ENCODE measurements at places on chromosomes 12 and 14.
A peak's percentile ranks its signal among the peaks of the same experiment; 100 is the strongest.

GRCh38 chr14:104403421-104404220, 175.9 kb upstream of the C14orf180 start:
- no peak for DNase-seq

DNA sequence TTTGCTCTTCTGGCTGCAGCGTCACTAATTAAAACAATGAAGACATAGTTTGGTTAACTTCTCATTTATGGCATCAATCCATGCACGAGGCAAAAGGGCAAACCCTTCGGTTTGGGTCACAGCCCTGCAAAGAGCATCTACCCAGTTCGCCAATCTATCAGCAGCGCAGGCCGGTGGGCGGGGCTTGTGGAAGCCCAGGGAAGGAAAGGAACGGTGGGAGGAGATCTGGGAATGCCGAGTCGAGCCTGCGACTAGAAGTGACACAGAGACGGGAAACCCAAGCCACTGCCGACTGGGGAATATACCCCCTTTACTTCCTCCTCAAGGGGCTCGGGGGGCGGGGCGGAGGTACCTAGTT, 466 bp downstream of the KICS2 start:
- peak; percentile 25 for DNase-seq

GRCh38 chr12:54021432-54022013, 6.7 kb upstream of the HOXC6 start:
- no peak for DNase-seq

DNA sequence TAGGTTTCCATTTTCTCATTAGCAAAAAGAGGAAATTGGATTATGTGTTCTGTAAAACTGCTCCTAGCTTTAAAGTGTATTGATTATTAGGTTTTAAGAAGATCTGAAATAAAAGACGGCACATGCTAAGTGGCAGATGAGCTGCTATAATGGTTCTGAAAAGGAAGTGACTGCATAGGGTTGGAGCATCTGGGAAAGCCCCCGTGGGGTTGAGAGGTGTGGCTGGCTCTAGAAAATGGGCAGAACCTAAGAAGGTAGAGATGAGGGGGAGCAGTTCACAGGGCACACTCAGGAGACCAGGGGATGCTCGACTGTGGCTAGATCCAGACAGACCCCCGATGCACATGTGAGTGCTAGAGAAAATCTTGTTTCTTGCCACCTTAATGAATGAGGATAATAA, 1.9 kb downstream of the IFNG-AS1 start:
- no peak for DNase-seq

GRCh38 chr14:97107080-97107479, 309.9 kb downstream of the VRK1 start:
- DNase-seq: no peak

DNA sequence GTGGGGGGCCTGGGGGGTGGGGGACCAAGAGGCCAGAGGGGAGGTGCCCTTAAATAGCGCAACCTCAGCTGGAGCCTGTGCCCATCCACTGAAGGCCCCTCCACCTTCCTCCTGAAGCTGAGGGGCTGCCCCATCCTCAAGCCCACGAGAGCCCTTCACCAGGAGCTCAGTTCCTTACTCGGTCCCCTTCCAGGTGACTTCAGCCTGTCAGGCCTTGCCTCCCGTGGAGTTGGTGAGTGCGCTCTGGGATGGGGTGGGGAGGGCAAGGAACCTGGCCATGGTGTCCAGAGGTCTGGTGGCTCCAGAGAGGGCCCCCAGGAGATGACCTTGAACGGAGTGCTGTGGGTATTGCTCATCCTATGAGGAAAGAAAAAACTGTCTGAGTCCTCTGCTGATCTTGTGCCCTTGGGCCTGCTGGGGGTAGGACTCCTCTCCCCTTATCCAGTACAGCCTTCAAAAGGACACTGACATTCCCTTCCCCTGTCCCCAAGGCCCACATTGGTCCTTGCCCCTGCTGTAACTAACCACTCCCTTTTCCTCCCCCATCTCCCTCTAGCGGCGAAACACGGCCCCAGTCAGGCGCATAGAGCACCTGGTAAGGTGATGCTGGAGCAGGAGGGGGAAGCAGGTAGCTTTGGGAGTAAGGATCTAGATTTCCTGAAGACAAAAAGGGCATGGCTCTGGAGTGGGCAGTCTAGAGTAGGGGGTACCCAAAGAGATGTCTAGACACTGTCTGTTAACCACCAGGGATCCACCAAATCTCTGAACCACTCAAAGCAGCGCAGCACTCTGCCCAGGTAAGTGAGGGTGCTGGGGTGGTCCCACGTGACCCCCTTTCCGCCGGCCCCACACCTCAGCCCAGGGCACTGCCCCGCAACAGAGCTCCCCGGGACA, 3.6 kb downstream of the TNS2 start:
- no peak for DNase-seq

DNA sequence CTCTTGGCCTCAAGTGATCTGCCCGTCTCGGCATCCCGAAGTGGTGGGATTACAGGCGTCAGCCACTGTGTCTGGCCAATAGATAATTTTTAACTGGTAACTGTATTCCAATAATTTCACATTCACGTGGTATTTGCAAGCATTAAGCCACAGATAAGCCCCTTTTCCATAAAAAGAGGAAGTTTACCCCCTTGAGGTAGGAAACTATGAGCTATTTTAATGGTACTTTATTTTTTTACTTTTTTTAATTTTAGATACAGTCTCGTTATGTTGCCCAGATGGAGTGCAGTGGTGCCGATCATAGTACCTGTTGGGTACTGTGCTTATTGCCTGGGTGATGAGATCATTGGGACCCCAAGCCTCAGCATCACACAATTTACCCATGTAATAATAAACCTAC, 42.9 kb upstream of the AP4S1 start:
- no peak for DNase-seq

DNA sequence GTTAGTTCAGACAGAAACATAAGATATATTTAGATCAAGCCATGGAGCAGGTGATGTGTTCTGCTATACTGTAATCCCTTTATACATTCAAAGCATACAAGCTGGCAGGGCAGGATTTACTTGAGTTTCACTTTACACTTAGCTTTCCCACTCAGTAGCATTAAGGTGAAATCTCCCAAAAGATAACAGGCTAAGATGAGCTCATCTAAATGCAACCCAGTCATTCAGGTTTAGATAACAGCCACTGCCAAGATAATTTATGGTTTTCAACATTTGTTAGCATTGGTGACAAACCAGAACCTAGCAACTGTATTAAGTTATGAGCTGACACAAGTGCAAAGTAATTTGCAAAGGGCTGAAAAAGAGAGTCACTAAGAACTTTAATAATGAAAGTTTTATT, 925.1 kb upstream of the ATXN7L3B start:
- no peak for DNase-seq

DNA sequence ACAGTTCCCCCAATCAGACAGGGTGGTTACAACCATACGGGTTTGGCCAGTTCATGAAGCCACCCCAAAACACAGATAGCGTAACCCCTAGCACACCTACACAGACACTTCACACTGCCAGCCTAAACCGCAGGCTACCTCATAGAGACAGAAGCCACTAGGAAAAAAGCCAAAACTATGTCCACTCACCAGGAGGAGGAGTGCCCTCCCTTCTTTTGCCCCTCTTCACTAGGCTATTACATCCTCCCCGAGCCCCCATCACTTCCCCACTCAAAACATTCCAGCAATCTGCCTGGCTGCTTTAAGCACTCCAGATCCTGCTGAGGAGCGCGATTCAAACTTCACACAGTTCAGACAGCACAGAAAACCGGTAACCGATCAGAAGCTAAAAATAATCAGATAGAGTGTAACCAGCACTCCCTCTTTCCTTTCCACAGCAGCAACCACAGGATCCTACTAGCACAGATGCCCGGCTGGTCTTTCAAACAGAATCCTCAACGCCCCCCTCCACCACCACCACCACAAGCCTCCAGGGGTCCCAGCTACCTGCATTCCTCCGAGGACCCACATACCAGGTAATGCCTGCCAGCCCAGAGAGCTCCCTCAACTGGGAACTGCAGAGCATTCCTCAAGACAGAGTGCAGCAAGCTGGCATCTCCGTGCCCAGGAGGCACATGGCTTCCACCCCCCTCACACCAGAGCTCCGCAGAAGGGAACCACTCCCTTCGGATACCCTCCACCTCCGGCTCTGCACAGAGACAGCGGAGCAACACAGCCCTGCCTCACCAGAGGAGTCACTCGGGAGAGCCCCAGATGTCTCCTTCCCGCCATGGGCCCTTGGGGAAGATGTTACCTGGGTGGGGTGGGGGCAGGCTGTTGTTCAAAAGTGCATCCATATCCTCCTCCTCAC, 1.5 kb downstream of the CHD4 start:
- DNase-seq: no peak

DNA sequence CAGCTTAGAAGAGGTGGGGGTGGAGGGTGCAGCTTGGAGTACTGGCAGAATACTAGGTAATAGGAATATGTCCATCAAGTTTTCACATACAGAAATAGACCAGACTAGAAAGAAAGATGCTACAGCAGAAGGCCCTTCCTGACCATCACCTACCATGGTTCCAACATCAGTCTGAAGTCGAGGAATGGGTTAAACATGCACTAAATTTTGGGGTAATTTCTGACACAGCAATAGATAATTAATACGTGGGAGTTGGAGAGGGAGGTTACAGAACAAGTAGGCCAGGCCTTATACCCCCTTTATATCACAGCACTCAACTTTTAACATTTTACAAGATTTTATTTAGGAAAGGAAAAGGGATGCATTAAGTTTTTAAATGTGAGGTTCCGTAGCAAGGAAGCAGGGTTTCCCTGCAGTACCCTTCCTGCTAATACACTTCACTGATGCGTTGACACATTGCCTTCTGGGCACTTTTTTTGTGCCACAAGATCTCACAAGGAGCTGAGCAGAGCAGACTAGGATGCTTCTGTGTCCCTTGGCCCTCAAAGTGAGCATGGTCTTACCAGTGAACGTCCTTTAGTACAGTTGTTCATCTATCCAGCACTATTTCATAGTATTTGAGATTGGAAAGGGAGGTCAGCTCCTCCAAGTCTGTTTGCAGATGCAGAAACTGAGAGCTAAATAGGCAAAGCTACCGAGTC, 50.8 kb downstream of the EID3 start:
- DNase-seq: no peak

GRCh38 chr12:6135071-6135470, 10.6 kb upstream of the VWF start:
- no peak for DNase-seq

DNA sequence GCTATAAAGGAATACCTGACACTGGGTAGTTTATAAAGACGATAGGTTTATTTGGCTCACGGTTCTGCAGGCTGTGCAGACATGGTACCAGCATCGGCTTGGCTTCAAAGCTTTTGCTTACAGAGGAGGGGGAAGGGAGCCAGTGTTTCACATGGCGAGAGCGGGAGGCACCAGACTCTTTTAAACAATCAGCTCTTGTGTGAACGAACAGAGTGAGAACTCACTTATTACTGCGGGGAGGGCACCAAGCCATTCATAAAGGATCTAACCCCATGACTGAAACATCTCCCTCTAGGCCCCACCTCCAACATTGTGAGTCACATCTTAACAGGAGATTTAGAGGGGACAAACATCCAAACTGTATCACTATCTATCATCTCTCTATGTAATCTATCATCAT, 227.4 kb downstream of the TMEM132D start:
- DNase-seq: no peak

DNA sequence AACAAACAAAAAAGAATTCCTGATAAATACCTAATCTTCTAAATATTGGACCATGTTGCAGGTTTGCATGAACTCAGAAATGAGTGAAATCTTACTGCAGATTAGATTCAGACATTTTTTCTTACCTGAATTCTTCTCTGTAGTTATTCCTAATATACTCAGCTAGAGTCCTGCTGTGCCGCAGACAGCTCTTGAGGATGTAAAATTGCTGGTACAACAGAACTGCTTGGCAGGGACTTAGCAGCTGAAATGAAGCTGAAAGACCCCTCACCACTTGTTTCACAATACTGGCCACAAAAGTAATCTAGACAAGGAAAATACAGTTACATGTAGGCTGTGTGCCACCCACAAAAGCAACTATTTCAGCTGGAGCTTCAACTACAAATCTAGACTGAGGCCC, 48.3 kb upstream of the KICS2 start:
- no peak for DNase-seq

GRCh38 chr12:94100211-94100627, 48.2 kb upstream of the PLXNC1 start:
- DNase-seq: no peak

- no peak for DNase-seq
Measured at GRCh38 chr12:46958053-46958452, 121.4 kb upstream of the PCED1B start.

- no peak for DNase-seq
Measured at GRCh38 chr12:106110626-106111300, 28.0 kb downstream of the NUAK1 start.

DNA sequence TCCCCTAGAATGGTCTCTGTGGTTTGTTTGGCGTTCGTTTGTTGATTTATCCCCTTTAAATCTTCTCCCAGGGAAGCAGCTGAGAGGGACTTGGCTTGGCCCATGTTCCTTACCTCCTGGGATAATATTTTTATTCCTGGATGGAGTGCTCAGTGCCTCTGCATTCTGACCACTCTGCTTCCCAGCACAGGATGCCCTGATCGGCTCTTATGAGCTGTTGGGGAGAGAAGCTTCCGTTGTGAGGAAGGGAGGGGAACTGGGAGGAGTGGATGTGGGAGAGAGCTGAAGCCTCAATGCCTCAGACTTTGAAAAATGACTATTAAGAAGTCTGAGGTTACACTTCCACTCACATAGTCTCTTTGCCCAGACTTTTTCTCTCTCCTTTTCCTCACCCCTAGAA, 114.8 kb downstream of the SMOC1 start:
- DNase-seq: no peak

GRCh38 chr12:57160040-57160439, 12.6 kb upstream of the LRP1-AS start:
- DNase-seq: no peak

- no peak for DNase-seq
Measured at GRCh38 chr12:16833376-16834015, 227.5 kb upstream of the LMO3 start.

GRCh38 chr14:75438486-75439080, 10.8 kb downstream of the JDP2 start:
- no peak for DNase-seq

- DNase-seq: no peak
Measured at GRCh38 chr14:35262436-35262835, 29.7 kb upstream of the PSMA6 start.

- DNase-seq: no peak
Measured at GRCh38 chr12:128259556-128260070, 7.4 kb upstream of the TMEM132C start.

DNA sequence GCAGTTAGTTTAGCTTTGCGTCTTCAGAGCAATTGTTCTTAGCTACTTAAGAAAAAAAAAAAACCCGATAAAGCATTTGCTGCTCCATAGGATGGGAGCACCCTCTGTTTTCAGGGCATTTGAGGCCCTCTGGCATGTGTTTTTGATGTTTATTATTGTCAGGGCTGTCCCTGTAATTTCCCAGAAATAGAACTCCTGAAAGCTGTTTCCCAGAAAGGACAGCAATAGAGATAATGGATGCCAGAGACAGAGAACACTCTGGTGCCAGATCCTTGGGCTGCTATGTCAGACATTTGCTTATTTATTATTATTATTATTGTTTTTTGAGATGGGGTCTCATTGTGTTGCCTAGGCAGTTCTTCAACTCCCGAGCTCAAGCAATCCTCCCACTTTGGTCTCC, 201.3 kb downstream of the ALG10 start:
- no peak for DNase-seq

Measured in stimulated activated CD8-positive, alpha-beta memory T cell treated with anti-CD3 and anti-CD28 coated beads, Interleukin-15, amount 100 ng/mL, for 24 hours (primary cell).